ENCODE measurements at places on chromosomes 16 and 17.

GRCh38 chr16:80607204-80607603 lies 66.4 kb downstream of the DYNLRB2 start:
- no peak for DNase-seq

DNA sequence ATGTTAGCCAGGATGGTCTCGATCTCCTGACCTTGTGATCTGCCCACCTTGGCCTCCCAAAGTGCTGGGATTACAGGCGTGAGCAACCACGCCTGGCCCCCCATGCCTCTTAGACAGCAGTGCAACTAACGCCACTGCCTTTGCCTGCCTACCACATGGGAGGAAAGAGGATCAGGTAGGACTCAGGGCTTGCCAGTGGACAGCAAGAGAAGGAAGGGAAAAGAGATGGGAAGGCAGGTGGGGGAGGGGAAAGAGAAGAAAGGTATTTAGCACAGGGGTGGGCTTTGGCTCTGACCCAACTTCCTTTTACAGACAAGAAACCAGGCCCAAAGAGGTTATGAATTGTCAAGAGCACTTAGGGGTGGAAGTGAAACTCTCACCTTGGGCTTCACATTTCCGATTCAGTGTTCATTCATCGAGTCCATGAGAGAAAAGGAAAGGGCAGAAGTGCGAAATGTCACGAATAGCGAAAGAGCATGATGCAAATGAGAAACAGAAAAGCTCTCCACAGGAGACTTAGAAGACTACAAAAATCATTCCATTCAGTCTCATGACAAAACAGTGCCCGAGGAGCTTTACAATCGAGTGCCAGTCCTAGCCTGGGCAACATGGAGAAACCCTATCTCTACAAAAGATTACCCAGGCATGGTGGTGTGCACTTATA lies 36.4 kb downstream of the CDK5R1 start:
- DNase-seq = no peak

- no peak for DNase-seq
Measured at GRCh38 chr16:74466872-74467271, 45.6 kb upstream of the CLEC18B start.

DNA sequence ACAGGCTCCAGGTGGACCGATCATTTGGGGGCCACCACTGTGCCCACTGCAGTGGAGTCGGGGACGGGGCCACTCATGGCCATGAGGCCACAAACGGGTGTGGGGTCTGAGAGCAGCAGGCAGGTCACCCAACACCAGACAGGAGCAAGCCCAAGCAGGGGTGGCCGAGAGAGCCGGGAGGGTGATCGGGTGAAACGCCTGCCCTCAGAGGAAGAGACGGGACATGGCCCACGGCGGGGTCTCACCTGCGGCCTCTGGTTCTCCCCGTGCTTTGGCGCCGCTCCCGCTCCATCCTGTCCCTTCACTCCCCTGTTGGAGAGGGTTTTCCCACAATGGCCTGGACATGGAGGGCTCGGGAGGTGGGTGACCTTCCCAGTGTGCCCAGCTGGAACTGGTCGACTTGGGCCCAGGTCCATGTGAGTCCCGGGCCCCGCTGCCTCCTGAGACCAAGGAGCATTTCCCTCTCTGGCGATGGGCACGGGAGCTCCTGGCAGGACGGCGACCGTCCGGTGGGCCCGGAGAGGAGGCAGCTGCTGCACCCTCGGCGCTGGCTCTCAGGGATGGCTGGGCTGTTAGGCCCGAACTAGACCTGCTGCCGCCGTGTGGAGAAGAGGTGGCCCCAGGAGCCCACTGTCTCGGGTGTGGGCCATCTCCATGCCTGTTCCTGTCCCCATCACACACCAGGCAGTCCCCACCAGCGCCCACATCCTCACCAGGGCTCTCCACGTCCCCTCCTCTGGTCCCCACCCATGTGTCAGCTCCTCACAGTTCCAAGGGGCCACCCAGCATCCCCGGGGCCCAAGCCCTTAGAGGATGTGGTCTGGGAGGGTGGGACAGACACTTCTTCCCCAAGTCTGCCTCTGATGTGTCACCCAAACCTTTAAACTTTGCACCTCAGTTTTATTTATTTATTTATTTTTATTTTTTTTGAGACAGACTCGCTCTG lies 13.4 kb upstream of the BAHCC1 start:
- DNase-seq = no peak

DNA sequence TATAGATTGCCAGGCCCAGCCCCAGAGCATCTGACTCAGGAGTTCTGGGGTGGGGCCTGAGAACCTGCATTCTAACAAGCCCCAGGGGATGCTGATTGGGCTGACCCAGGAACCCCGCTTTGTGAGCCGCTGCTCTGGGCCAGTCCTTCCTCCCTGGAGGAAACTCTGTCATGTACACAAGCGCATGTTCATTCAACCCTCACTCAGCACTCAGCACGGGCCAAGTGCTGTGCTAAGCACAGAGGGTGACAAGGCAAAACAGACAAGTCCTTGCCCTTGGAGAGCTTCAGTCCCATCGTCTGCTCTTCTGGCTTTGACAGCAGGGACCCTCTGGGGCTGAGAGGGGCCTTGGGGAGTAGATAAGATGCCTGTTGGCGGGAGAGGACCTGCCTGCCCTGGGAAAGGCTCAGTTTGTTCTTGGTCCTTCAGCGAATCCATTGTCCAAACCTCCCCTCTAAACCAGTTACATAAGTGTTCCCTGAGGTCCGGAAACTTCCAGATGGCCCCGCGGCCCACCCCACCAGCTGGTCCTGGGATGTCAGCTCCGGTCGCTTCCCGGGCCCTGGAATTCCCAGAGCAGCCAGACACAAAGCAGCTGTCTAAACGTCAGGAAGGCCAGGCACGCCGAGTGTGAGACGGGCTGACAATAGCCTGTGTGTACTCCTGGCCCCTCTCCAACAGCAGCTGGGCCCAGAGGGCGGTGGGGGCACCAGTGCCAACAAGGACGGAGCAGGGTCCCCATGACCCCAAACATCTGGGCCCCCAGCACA lies 88.8 kb downstream of the ZDHHC7 start:
- no peak for DNase-seq

DNA sequence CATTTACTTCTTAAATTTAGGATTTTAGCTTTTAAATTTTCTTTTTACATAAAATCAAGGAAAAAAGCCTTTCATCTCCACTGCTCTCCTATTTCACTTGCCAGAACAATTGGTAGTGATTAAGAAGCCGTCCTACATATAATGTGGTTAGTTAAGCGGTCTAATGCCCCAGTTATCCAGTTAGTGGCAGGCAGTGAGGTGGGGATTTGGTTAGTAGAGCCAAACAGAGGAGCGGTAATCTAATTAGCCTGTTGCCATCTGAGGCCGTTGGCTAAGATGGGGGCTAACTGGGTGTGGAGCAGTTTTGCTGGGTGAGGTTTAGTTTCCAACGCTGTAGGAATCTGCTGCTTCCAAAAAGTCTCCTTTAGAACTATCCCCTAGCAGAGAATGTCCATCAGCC lies 22.4 kb downstream of the SNX11 start:
- DNase-seq = no peak

GRCh38 chr17:80446645-80447405 lies 29.6 kb downstream of the NPTX1 start:
- DNase-seq = no peak
